ENCODE measurements at places on chromosomes 6 and 20.

DNA sequence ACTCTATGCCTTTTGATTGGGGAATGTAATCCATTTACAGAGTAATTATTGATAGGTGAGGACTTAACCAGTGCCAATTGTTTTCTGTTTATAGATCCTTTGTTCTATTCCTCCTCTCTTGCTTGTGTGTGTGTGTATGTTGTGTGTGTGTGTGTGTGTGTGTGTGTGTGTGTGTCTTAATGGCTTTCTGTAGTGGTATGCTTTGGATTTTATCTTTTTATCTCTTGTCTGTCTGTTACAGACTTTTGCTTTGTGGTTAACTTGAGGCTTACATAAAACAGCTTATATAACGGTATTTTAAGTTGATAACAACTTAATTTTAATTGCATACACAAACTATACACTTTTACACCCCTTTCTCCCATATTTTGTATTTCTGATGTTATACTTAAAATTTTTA is 54.7 kb downstream of the CDC5L start:
- DNase-seq = no peak

DNA sequence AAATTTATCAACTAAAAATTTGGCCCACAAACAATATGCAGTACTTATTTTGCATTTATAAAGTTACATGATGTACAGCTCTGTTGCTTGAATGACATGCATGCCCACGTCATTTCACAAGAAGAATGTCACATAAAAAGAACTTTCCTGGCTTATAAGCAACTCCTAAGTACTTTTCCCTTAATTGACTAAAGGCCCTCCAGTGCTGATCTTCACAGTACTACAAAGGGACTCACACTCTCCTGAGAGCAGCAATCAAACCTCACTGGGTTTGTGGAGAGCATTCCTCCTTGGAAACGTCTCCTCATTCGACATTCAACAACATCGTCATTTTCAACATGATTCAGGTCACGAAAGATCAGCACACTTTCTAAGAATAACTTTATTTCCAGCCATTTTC is 111.1 kb downstream of the IPCEF1 start:
- no peak for DNase-seq

DNA sequence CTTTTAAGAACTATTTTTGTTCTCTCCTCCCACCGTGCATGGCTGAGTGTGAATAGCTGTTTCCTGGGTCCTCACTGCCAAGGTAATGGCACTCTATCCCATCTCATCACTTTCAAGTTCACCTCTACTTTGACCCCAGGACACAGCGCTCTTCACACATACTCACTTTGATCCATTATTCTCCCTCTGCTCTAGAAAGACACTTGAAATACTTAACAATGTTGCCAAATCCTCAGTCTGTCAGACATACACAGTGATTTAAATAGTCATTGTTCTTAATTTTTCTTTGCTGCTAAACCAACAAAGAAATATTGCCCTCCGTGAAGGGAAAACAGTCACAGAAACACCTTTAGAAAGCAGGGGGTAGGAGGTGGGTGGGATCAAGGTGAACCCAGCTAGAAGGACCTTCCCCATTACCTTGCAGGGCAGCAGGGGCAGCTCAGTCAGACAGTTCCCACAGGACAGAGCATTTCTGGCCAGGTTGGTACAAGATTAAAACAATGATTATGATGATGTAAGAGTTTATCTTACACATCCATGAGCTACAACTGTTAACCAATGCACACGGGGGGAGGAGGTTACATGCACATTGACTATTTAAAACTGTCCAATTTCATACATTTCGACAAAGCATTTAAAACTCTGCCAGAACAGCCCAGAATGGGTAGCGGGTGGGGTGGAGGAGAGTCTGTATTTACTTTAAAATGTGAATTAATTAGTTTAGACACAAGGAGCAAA is 2.4 kb downstream of the SLC22A23 start:
- DNase-seq = no peak

DNA sequence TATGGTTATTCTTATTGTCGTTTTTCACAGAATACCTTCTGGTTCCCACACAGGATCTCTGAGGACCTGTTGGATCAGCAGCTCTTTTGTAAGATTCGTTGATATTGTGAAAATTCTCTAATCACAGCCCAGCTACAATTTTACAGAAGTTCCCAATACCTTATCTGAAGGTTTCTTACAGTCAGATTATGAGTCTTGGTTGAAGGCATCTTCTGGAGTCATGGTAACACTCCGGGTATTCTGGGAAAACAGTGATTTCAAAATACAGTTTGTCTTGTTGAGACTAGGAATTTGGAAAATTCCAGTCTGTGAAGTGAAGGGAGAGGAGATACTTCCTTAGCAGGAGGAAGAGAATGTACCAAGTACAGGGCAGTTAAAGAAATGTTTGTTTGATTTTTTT is 22.2 kb upstream of the HLA-C start:
- DNase-seq = no peak

- peak; percentile 43 for DNase-seq
Observed at GRCh38 chr6:163413345-163414116, 987 bp upstream of the QKI start.

DNA sequence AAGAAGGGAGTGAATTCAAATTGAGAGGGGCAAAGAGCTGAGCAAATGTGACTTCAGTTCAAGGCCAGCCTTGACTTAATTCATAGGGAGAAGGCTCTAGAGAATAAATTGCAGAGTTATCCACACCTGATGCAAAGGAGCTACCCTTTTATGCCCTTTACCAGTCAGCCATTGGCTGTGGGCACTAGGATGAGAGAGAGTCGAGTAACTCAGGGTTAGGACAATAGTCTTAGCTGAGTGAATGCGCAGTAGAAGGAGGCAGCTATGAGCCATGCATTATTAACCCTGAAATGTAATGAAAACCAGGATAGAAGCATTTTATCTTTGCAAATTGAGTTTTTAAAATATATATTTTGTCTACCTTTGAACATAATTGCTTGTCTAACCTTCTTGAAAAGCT is 63.0 kb upstream of the TINAG start:
- DNase-seq = no peak

- DNase-seq = no peak
Observed at GRCh38 chr6:111087871-111088667, 766 bp downstream of the SLC16A10 start.

GRCh38 chr6:157976345-157977175 is 5.1 kb upstream of the SYNJ2 start:
- DNase-seq = no peak

DNA sequence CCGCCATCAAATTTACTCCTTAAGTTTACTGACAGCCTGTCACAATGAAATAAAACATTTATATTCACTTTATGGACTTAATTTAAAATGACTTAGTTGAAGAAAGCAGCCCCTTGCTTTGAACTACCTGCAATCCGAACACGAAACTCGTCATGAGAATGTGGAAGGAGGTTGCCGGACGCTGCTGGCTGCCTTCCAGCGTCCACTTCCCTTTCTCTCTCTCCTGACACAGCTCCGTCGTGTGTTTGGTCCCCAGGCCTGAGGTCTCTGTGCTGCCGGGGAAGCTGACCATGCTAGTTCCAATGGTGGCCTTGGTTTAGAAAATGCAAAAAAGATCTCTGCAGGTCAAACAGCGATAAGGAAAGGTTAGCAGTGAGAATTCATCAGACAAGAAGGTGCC is 519.7 kb downstream of the CDH26 start:
- DNase-seq = no peak

GRCh38 chr6:153092082-153093013 is 38.7 kb downstream of the RGS17 start:
- no peak for DNase-seq

GRCh38 chr6:150201285-150201684 is 58.4 kb downstream of the PPP1R14C start:
- no peak for DNase-seq

DNA sequence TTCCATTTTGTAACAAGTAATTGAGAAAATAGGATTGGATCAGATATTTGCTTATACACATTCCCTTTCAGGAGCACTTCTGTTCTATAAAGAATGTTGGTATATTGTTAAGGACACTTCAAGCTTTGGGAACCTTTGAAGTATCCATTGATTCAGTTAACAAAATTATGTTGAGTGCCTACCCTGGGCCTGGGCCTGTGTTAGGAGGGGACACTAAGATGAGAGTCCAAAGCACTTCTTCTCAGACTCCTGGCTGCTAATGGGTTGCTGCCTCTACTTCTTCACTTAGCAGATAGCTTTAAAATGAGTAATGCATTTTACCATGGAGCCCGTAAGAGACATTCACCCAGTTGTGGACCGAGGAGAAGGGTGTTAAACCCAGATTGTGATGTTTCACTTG is 40.3 kb downstream of the PTPN1 start:
- no peak for DNase-seq

DNA sequence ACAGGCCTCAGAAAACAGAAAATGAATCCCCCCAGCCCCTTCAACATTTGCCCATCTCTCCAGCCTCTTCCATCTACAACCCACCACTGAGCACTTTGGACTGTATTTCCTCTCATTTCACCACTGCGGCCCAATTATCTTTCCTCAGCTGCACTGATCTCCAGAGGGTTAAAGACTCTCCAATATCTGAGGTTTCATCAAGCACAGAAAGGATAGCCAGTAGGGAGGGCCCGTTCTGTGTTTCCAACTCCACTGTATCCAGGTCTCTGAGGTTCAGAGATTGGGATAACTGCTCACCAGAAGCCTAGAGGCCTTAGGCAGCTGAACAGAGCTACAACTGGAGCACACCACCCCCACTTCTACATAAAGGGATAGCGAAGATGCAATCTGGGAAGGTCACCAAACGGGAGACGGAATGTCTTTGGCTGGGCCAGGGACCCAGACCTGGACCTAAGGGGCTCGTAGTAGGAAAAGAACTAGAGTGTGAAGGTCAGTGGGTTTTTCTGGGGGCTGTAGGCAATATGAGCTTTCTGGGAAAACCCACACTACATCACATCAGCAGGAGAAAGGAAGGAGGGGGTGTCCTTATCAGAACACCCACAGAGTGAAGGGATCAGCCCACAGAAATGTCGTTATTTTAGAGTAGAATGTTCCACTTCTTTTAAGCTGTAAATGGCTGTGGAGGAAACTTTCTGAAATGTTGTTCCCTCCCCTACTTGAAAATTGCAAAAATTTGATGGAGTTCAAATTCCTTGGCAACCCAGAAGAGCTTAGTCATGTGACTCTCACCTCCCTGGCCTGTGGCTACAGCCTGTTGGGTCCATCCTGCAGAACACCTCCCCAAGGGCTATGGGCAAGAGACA is 7.3 kb downstream of the KCNK5 start:
- DNase-seq = no peak

- DNase-seq = no peak
Observed at GRCh38 chr6:118632359-118632758, 19.0 kb downstream of the CEP85L start.

GRCh38 chr6:35080821-35081425 is 60.2 kb downstream of the TCP11 start:
- DNase-seq = no peak

GRCh38 chr6:9527679-9528286 is 887.1 kb downstream of the TFAP2A start:
- no peak for DNase-seq

GRCh38 chr20:50992733-50993457 is 30.0 kb downstream of the KCNG1 start:
- DNase-seq = no peak

Data from cortex of kidney (tissue), 1 donor.